Dermis blood vessel endothelial cell (primary cell): ENCODE measurements at places on chromosomes 2 and 18. TPM values are rescaled to one million over a fixed set of nuclear protein-coding genes. Genes with fewer than 3 reads are reported as not detected.

The FIGN gene
- under 0.01 and 0.23 TPM in 2 replicates for total RNA-seq

The TIMM21 gene
- total RNA-seq: 20.4 and 32.5 TPM in 2 replicates

The SNRNP27 gene
- total RNA-seq: 40.0 and 47.7 TPM in 2 replicates

The FAM110C gene
- 0.28 and 0.51 TPM in 2 replicates for total RNA-seq

The FAM237A gene
- total RNA-seq: not detected in 2 replicates

The PIEZO2 gene
- total RNA-seq: 141 and 342 TPM in 2 replicates

The ACTG2 gene
- total RNA-seq: 0.05 TPM in 1 of 2 replicates, not detected in the other

The TMEM200C gene
- not detected in 2 replicates for total RNA-seq

The DHRS9 gene
- total RNA-seq: 0.19 TPM in 1 of 2 replicates, not detected in the other

The SPDYA gene
- 0.34 and 0.56 TPM in 2 replicates for total RNA-seq

The HS6ST1 gene
- 20.2 and 27.1 TPM in 2 replicates for total RNA-seq

The CPS1 gene
- total RNA-seq: 0.42 and 0.85 TPM in 2 replicates

The PLEK gene
- total RNA-seq: 0.17 TPM in 1 of 2 replicates, not detected in the other

The CFAP221 gene
- total RNA-seq: 0.17 TPM in 1 of 2 replicates, not detected in the other

The RAX gene
- total RNA-seq: not detected in 2 replicates

The CCDC141 gene
- 1.2 and 1.5 TPM in 2 replicates for total RNA-seq

The LCT gene
- total RNA-seq: under 0.01 TPM in 1 of 2 replicates, not detected in the other

The GRHL1 gene
- total RNA-seq: 0.37 and 0.85 TPM in 2 replicates

The COL5A2 gene
- 72.6 and 87.1 TPM in 2 replicates for total RNA-seq

The CABLES1 gene
- 38.5 and 43.3 TPM in 2 replicates for total RNA-seq

The DNAH7 gene
- total RNA-seq: 0.09 and 0.17 TPM in 2 replicates

The FAP gene
- 1.8 and 6.6 TPM in 2 replicates for total RNA-seq

The SLC14A1 gene
- total RNA-seq: not detected in 2 replicates

The SIGLEC15 gene
- 0.05 TPM in 1 of 2 replicates, not detected in the other for total RNA-seq

The TWIST2 gene
- 0.56 TPM in 1 of 2 replicates, not detected in the other for total RNA-seq

The TEKT4 gene
- not detected in 2 replicates for total RNA-seq

The CFAP65 gene
- total RNA-seq: not detected in 2 replicates

The SLC38A11 gene
- not detected in 2 replicates for total RNA-seq

The POTEI gene
- total RNA-seq: 0.34 and 0.51 TPM in 2 replicates

The CDH19 gene
- not detected in 2 replicates for total RNA-seq

The CIB4 gene
- not detected in 2 replicates for total RNA-seq

The APCDD1 gene
- 0.14 and 0.34 TPM in 2 replicates for total RNA-seq

The HOXD9 gene
- 24.5 and 28.4 TPM in 2 replicates for total RNA-seq

The SIX2 gene
- 0.09 TPM in 1 of 2 replicates, not detected in the other for total RNA-seq

The SP9 gene
- total RNA-seq: not detected in 2 replicates

The ARMC9 gene
- total RNA-seq: 9.7 and 19.9 TPM in 2 replicates

The TMEM247 gene
- total RNA-seq: not detected in 2 replicates

The IHH gene
- not detected in 2 replicates for total RNA-seq

The REG3A gene
- total RNA-seq: not detected in 2 replicates

The VSNL1 gene
- total RNA-seq: 0.14 TPM in 1 of 2 replicates, not detected in the other

The SAP130 gene
- 3.9 and 8.1 TPM in 2 replicates for total RNA-seq

The SPC25 gene
- total RNA-seq: 2.6 and 6.4 TPM in 2 replicates

The TRMT61B gene
- total RNA-seq: 9.4 and 14.5 TPM in 2 replicates

The KCNG2 gene
- 0.51 and 0.93 TPM in 2 replicates for total RNA-seq

The ACMSD gene
- total RNA-seq: 0.09 and 0.34 TPM in 2 replicates

The AMER3 gene
- total RNA-seq: not detected in 2 replicates

The SNORC gene
- total RNA-seq: 0.34 and 0.84 TPM in 2 replicates

The CACNB4 gene
- 0.14 and 0.17 TPM in 2 replicates for total RNA-seq

The HDAC4 gene
- 17.4 and 25.2 TPM in 2 replicates for total RNA-seq

The MARCHF4 gene
- total RNA-seq: 1.5 TPM in 2 replicates

The SNTG2 gene
- total RNA-seq: 0.17 TPM in 1 of 2 replicates, not detected in the other

The GATA6 gene
- total RNA-seq: 0.51 and 0.98 TPM in 2 replicates
